ENCODE measurements at places on chromosomes 11 and 22.

DNA sequence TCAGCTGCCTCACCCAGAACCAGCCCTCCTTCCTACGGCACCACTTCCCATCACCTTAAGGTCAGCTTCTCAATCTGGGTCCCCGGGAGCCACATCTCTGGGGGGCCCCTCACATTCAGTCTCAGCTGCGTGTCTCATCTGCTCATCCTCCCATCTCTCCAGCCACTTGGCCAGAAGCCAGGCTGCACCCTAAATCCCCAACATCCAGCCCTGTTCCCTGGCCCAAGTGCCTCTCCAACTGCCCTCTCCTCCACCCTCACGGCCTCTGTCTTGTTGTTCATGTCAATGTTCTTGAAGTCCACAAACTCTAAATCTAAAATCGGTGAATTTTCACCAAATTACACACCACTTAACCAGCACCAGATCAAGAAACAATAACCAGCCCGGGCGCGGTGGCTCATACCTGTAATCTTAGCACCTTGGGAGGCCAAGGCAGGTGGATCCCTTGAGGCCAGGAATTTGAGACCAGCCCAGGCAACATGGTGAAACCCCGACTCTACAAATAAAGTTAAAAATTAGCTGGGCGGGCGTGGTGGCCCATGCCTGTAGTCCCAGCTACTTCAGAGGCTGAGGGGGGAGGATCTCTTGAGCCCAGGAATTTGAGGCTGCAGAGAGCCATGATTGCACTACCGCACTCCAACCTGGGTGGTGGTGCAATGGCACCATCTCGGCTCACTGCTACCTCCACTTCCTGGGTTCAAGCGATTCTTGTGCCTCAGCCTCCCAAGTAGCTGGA is 33.7 kb downstream of the A4GALT start:
- no peak for DNase-seq

DNA sequence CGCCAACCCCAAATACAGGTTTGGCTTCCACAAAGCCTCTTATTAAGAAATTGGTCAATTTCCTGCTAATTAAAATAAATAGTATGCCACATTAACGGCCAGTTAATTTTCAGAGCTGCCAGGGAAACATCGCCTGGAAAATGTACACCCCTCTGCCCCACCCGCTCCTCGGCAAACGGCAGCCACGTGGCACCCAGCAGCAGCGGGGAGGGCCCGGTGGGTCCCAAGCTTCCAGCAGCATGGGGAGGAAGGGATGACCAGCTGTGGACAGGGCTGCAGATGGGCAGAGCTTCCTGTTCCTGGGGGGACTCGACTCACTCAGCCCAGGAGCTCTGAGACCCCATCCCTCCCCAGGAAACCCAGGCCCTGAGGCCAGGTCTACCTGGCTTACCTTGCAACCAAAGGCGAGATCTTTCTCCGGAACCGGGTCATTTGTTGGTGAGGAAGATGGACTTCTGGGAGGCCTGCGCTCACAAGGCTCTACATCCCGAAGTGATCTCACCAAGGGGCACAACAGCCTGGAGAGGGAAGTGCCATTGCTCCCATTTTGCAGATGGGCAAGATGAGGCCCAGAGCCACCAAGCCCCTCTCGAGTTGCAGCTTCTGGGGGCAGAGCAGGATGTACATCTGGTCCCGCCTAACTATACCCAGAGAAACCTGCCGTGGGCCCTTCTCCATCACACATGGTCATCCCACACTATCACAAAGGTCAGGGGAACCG is 68.3 kb downstream of the IGLL1 start:
- DNase-seq = no peak

DNA sequence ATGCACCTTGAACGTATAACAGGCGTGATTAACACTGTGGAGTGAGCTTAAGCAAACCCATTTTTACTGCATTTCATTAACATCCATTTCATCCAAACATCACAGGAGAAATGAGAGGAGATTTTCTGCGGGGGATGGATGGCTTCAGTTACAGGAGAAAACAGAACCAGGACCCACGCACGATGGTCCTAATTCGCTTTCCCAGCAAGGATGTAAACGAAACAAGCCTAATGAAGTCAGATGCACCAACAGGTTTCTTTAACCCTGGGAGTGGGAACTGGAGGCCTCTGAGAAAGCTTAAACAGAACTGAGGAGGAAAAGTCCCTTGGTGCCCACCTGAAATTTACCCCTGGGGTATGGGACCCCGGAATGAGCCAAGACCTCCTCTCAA is 2.7 kb downstream of the CADM1 start:
- no peak for DNase-seq

DNA sequence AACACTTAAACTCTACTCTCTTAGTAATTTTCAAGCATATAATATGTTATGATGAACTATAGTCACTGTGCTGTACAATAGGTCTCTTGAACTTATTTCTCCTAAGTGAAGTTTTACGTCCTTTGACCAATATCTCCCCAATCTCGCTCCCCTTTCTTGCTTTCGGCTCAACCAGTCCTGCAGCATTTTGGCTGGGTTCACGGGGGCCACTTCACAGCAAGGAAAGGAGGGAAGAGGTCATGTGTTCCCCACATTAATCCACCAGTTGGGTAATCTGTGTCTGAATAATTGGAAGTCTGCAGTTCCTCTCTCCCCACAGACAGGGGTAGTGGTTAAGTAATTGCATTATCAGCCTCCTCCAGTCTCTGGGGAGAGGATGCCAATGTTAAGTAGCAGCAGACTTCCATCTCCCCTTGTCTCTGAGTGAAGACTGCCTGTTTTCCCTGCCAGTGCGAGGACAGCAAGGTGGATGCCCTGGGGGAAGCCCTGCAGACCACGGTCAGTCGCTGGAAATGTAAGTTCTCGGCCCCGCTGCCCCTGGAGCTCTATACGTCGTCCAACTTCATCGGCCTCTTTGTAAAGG is 59.2 kb upstream of the CRTAM start:
- DNase-seq = no peak

GRCh38 chr22:25406510-25407210 is 157.8 kb upstream of the GRK3 start:
- DNase-seq = no peak

GRCh38 chr11:80320765-80321164 is 879.9 kb upstream of the TENM4 start:
- DNase-seq = peak; percentile 77

GRCh38 chr11:128536506-128536905 is 50.9 kb downstream of the ETS1 start:
- DNase-seq = no peak

GRCh38 chr11:6201481-6201880 is 2.5 kb downstream of the OR52W1 start:
- DNase-seq = no peak

DNA sequence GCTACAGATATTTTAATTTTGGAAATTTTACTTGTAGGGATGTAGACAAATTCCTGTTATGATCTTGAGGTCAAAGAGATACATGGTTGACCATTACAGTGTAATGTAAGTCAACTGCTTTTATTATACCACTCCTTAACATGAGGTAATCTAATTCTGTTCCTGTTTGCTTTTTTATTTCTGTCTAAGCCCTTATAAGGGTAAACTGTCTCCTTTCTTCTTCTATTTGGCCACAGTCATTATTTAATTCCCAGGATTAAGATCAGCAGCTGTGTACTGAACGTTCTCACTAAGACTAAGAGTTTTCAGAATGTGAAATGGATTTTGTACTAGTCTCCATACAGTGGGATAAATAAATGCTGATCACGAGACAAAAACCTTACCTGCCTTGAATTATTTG is 32.8 kb downstream of the C2CD3 start:
- no peak for DNase-seq

- DNase-seq = peak; percentile 62
Measured at GRCh38 chr22:19986410-19987341, 29.9 kb downstream of the ARVCF start.

DNA sequence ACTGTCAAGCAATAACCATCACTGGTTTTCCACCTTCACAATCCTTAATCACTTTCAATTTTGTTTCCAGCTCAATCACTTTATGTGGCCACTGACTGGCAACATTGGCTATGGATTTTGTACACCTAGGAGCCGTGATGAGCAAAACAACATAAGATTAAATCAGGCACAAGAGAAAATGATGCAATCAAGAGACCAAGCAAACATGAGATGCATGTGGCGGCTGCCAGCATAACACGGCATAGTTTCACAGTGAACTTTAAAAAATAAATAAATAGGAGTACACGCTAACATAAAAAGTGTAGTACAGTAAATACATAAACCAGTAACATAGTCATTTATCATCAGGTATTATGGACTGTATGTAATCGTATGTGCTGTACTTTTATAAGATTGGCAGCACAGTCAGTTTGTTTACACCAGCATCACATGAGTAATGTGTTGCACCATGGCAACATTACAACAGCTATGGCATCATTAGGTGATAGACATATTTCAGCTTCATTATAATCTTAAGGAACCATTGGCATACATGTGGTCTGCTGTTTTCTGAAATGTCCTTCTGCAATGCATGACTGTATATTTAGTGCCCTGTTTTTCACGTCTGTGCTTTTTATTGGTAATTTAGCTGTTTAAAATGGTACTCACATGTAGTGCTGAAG is 83.3 kb upstream of the PRDM11 start:
- no peak for DNase-seq

- DNase-seq = no peak
Measured at GRCh38 chr22:20412474-20413216, 18.7 kb downstream of the ZNF74 start.

GRCh38 chr11:48123254-48123875 is 93.2 kb upstream of the OR4B1 start:
- no peak for DNase-seq

GRCh38 chr11:30960387-30960992 is 374.3 kb upstream of the MPPED2 start:
- peak; percentile 51 for DNase-seq

GRCh38 chr22:46942799-46943785 is 180.6 kb downstream of the TBC1D22A start:
- DNase-seq = no peak

DNA sequence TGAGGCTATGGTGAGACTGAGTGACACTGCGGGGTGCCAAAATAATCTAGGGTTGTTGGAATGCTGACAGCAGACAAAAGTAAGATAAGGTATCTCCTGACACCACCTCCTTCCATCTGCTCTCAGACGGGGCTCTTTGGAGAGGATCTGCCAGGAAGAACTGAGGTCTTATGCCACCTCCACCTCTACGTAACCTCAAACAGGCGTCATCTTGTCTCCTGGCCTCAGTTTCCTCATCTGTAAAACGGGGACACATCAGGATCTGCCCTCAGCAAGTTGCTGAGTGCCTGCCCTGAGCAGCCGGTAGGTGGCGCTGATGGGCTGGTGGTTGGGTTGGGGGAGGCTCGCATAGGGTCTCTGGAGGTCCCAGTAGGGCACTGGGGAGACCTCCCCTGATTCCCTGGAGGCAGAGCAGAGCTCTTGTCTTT is 1.7 kb upstream of the MYEOV start:
- peak; percentile 11 for DNase-seq

DNA sequence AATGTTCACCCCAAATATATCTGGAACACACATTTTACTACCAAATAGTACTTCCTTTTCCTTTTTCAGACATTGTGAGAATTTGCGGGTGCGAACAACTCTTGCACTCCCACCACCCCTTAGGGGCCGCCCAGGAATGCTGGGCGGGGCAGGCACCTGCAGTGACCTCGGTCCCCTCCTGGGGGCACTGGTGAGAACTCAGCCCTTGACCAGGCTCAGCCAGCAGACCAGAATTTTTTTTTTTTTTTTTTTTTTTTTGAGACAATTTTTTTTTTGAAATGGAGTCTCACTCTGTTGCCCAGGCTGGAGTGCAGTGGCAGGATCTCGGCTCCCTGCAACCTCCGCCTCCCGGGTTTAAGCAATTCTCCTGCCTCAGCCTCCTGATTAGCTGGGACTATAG is 75.8 kb downstream of the ARHGAP8 start:
- no peak for DNase-seq

DNA sequence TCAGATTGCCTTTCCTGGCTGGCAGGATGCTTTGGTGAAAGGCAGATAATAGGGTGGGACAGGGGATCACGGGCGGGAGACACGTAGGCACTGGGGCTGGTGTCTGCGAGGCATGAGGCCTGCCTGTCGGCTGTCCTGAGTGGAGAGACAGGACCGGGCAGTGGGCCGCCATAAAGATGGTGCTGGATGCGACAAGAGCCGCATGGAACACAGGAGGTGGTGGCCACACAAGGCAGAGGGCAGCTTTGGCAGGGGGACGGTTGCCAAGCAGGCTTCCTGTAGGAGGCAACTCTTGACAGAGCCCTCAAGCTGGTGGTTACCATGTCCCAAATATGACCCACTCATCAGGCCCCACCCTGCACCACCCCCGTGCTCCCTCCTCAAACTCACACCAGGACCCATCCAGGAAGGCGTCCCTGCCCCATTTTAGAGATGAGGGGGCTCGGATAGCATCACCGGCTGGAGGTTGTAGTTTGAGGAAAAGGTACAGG is 4.9 kb upstream of the PPARA start:
- DNase-seq = no peak

GRCh38 chr11:118980191-118980881 is 8.8 kb downstream of the FOXR1 start:
- DNase-seq = no peak

GRCh38 chr22:20966883-20967696 is at the start of gene AIFM3:
AIFM3 (plus strand) TSS chr22:20967255; CDS start chr22:20967945, 690 bp downstream.
- DNase-seq = no peak

DNA sequence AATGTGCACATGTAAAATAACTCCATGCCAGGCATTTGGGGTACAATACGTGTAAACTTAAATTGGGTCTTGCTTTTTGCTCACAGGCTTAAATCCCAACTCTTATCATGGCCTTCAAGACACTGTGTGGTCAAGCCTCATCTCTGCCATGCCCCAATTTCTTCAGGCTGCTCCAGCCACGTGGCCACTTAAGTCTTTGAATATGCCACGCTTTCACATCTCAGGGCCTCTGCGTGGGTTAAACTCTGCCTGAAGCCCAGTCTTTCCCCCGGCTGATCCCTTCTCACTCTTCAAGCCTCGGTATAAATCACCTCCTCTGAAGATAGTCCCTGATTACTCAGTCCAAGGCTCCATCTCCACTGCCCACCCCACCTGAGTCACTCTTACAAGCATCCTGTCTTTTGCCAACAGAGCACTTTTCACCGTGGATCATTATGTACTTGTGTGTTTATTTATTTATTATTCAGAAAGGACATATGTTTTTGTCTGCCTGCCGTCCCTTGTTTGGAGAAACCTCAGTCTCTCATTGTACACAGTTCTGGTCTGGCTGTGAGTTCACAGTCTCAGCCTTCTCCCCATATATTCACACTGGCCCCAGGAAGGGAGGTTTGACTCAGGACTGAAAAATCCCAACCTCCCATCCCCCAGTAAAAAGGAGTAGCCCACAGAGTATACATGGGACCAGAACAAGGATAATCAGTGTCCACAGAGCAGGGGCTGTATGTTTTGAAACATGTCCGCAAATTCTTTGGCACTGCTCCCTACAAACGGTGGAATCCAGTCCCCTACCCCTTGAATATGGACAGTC is 344.7 kb downstream of the MN1 start:
- no peak for DNase-seq
